ENCODE measurements at places on chromosomes 12 and 14. TPM values are rescaled to one million over a fixed set of nuclear protein-coding genes. Genes with fewer than 3 reads are reported as not detected.

- no peak for DNase-seq
Measured at GRCh38 chr14:63504648-63505047, 38.5 kb downstream of the PPP2R5E start.

DNA sequence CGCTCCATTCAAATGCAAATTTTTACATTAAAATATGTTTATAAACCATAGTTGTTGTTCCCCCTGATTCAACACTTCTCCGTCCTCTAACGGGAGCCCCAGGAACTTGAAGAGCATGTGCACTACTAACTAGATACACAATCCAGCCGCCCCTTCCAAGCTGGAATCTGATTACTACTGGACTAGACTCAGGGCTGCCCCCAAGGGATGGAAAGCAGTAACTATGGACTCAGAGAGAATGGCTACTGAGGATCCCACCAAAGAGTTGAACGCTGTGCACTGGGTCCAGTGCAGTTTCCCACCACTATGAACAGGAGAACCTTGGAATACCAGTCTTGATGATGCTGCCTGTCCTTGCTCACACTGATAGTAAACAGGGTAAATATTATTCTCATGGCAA lies 48.6 kb upstream of the PCNX1 start:
- no peak for DNase-seq

GRCh38 chr14:92748259-92749016 lies at the start of gene LGMN:
Gene LGMN, minus strand, starts transcription at chr14:92748627. Its CDS starts 15,841 bp downstream, at chr14:92732786.
- DNase-seq: no peak

DNA sequence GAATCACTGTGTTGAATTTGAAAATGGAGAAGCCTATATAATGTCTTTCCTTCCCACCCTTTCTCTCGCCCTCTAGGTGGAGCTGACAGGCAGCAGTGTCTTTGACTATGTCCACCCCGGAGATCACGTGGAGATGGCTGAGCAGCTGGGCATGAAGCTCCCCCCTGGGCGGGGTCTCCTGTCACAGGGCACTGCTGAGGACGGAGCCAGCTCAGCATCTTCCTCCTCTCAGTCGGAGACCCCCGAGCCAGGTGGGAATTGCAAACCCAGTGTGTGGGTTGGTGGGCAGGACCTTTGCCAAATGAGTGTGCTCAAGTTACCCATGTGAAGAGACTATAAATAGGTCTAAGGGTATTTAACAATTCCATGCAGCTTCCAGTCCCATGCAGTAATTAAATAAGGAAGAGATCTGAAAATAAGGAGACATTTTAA lies 274.7 kb downstream of the EGLN3 start:
- DNase-seq: no peak

- DNase-seq: no peak
Measured at GRCh38 chr12:109782326-109782703, 50.9 kb downstream of the TRPV4 start.

- DNase-seq: no peak
Measured at GRCh38 chr14:90970167-90970600, 90.3 kb downstream of the RPS6KA5 start.

RNU7-1 gene
- total RNA-seq: not detected

SLC6A12 gene
- not detected for total RNA-seq

KCNMB4 gene
- total RNA-seq: 0.51 TPM

E2F7 gene
- total RNA-seq: 20.5 TPM

TMED8 gene
- 9.9 TPM for total RNA-seq

CCDC175 gene
- not detected for total RNA-seq

TAS2R31 gene
- not detected for total RNA-seq

Measured in epithelial cell of proximal tubule (primary cell).